ENCODE measurements at places on chromosomes 16 and 17.

DNA sequence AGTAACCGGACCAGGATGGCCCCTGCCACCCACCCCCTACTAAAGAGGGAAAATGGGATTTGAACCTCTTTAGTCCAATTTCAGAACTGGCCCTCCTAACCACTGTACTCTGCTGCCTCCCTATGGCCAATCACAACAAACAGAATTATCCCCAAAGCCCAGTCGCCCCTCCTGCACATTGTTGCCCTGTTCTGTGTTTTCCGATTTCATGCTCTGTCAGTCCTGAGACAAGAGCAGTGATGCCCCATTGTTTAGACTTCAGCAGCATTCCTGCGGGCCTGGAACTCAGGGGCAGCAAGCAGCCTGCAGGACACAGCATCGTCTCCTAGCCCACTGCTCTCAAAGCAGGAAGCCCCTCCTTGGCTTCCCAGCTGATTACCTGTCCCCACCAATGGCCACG is 20.5 kb upstream of the KLHL11 start:
- no peak overlapping the region for H3K27ac ChIP-seq
- no peak for DNase-seq
- peaks cover 7% of the 10 kb centered on the region for H3K36me3 ChIP-seq
- H3K27me3 ChIP-seq: no peaks in the 10 kb centered on the region
- no peaks in the 10 kb centered on the region for H3K4me1 ChIP-seq

DNA sequence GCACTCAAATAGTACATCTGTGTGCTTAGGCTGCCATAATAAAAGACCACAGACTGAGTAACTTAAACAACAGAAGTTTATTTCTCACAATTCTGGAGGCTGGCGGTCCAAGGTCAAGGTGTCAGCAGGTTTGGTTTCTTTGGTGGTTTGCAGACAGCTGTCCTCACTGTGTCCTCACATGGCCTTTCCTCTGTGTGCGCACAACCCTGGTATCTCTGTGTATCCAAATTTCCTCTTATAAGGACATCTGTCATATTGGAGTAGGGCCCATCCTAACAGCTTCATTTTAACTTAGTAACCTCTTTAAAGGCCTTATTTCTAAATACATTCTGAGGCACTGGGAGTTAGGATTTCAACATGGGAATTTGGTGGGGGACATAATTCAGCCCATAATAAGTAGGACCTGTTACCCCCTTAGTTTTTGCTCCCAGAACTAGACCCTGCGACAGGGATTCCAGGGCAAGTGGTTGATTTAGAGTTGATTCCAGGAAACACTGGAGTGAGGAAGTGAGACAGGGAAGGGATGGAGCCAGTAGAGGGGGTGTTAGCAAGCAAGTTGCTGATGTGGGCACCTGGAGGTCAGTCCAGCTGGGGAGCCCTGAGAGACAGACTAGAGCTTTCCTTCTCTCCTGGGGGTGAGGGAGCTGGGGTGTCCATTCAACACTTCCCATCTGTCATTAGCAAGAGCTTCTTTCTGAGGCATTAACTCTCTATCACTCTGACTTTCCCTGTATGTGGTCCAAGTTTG is 10.9 kb upstream of the ALKBH5 start:
- no peak overlapping the region for H3K4me3 ChIP-seq
- peaks cover 10% of the 10 kb centered on the region for H3K4me1 ChIP-seq
- no peak overlapping the region for H3K27ac ChIP-seq

- H3K27me3 ChIP-seq: peaks cover 4% of the 10 kb centered on the region
- no peak for DNase-seq
- no peaks in the 10 kb centered on the region for H3K4me1 ChIP-seq
Measured at GRCh38 chr17:79485419-79485985, 125.3 kb downstream of the RBFOX3 start.

DNA sequence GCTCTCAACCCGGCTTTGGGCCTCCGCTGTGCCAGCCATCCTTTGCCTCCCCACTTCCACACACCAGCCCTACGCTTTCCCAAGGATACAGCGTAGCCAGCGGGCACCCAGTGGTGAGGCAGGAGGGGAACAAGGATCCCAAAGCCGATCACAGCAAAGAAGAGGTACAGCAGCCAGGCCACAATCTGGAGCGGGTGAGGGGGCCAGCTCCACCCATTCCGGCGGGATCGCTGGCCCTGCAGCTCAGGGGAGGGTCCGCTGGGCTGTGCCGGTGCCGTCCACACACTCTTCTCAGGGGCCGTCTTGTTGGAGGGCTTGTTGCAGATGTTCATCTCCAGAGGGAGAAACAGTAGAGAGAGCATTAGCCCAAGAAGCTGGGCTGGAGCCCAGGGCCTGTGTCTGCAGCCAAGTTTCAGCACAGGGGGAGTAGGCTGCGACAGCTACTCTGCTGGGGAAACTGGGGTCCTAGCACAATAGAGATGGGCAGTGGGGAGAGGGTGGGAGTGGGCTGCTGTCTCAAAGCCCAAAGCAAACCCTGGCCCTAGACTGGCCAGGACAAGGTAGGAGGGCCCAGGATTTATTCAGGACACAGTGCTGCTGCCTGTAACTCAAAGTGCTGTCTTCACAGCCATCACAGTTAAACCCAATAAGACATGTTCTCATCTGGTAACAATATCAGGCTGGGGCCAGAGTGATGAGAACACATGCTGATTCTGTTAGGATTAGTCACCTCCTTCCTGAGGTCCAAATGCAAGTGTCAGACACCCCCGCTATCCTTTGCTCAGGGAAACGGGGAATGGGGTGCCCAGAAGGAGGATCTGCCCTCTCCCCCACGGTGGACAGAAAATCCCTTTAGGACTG is 9.9 kb downstream of the ZDHHC1 start:
- H3K36me3 ChIP-seq: no peaks in the 10 kb centered on the region
- no peak for DNase-seq
- H3K4me1 ChIP-seq: no peaks in the 10 kb centered on the region
- H3K27ac ChIP-seq: no peak overlapping the region
- no peaks in the 10 kb centered on the region for H3K27me3 ChIP-seq
- no peak overlapping the region for H3K4me3 ChIP-seq

GRCh38 chr17:50027881-50028735 is 27.8 kb upstream of the ITGA3 start:
- H3K27ac ChIP-seq: no peak overlapping the region
- H3K4me1 ChIP-seq: peaks cover 10% of the 10 kb centered on the region
- no peak overlapping the region for H3K4me3 ChIP-seq
- H3K36me3 ChIP-seq: no peaks in the 10 kb centered on the region

All from B cell (primary cell).